PC-3 (cell line): ENCODE measurements at places on chromosomes 7 and 10. TPM values are rescaled to one million over a fixed set of nuclear protein-coding genes. Genes with fewer than 3 reads are reported as not detected.

- no peaks in the 10 kb centered on the region for H3K36me3 ChIP-seq
- H3K4me1 ChIP-seq: no peaks in the 10 kb centered on the region
- DNase-seq: no peak
- H3K27ac ChIP-seq: no peak overlapping the region
Measured at GRCh38 chr7:145147865-145148264, 312.0 kb upstream of the TPK1 start.

Gene TMEM168
- 15.3 and 19.8 TPM in 2 replicates for total RNA-seq

- no peaks in the 10 kb centered on the region for H3K27me3 ChIP-seq
- H3K4me1 ChIP-seq: no peaks in the 10 kb centered on the region
- H3K27ac ChIP-seq: no peak overlapping the region
- no peak overlapping the region for H3K4me3 ChIP-seq
- H3K36me3 ChIP-seq: no peaks in the 10 kb centered on the region; the same call in none of the 2 replicates
Measured at GRCh38 chr10:3116508-3117100, 49.3 kb downstream of the PFKP start.

GRCh38 chr10:52570490-52570889, 202.1 kb downstream of the MBL2 start:
- H3K4me1 ChIP-seq: peaks cover 50% of the 10 kb centered on the region
- no peak for DNase-seq

GRCh38 chr7:158809596-158809995, 19.7 kb downstream of the ESYT2 start:
- DNase-seq: no peak
- H3K27me3 ChIP-seq: no peaks in the 10 kb centered on the region
- peaks cover 9% of the 10 kb centered on the region for H3K4me1 ChIP-seq
- H3K27ac ChIP-seq: no peak overlapping the region

GRCh38 chr10:126650161-126650560, 20.3 kb downstream of the C10orf90 start:
- DNase-seq: no peak
- H3K4me1 ChIP-seq: peaks cover 10% of the 10 kb centered on the region; the same call in 1 of the 2 replicates
- H3K4me3 ChIP-seq: no peak overlapping the region
- H3K27me3 ChIP-seq: no peaks in the 10 kb centered on the region
- no peak overlapping the region for H3K27ac ChIP-seq
- no peaks in the 10 kb centered on the region for H3K36me3 ChIP-seq

Gene GSTK1
- total RNA-seq: 111 and 117 TPM in 2 replicates

Gene SUN3
- total RNA-seq: not detected in 2 replicates

Gene FRAT1
- total RNA-seq: 4.1 and 4.4 TPM in 2 replicates

GRCh38 chr7:9776900-9777299, 1196.8 kb upstream of the PHF14 start:
- H3K27me3 ChIP-seq: no peaks in the 10 kb centered on the region
- no peaks in the 10 kb centered on the region for H3K36me3 ChIP-seq
- no peaks in the 10 kb centered on the region for H3K4me1 ChIP-seq
- H3K27ac ChIP-seq: no peak overlapping the region
- DNase-seq: no peak

DNA sequence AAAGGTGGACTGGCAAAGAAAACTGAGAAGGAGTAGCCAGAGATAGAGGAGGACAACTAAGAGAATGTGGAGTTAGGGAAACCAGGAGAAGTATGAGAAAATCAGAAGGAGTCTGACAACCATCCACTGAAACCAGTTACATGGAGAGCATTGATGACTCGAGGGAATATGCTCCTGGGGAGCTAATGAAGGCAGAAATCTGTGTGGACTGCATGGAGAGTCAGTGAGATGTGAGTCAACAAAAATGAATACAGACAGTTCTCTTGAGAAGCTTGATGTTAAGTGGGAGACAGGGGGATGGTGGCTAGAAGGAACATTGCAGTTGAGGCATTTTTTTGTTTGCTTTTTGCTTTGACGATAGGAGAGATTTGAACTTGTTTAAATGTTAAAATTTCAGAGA, 34.3 kb upstream of the ZNF32 start:
- H3K4me1 ChIP-seq: peaks cover 7% of the 10 kb centered on the region; the same call in 1 of the 2 replicates
- H3K4me3 ChIP-seq: no peak overlapping the region
- DNase-seq: no peak
- no peaks in the 10 kb centered on the region for H3K27me3 ChIP-seq
- H3K27ac ChIP-seq: no peak overlapping the region
- H3K36me3 ChIP-seq: no peaks in the 10 kb centered on the region

Gene SLC37A3
- total RNA-seq: 21.8 and 22.1 TPM in 2 replicates

Gene PRKAG2
- total RNA-seq: 21.5 and 23.9 TPM in 2 replicates

DNA sequence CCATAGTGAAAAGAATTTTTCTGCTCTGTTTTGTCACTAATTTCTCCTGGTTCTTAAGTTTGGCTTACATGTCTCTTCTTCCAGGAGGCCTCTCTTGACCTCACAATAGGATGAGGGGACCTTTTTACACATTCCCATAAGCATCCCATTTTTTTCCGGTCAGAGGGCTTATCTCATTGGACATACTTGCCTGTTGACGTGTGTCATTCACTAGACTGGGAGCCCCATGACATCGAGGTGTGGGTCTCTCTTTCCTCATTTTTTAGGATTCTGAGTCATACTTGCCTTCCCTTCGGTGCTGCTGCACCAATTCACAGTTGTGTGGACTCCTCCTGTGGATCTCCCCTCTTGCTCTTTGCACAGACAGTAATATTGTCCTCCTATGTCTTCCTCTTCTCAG, 601.8 kb downstream of the GATA3 start:
- H3K4me1 ChIP-seq: peaks cover 9% of the 10 kb centered on the region; the same call in 1 of the 2 replicates
- no peaks in the 10 kb centered on the region for H3K27me3 ChIP-seq
- no peak for DNase-seq
- no peak overlapping the region for H3K4me3 ChIP-seq
- no peak overlapping the region for H3K27ac ChIP-seq
- H3K36me3 ChIP-seq: no peaks in the 10 kb centered on the region

DNA sequence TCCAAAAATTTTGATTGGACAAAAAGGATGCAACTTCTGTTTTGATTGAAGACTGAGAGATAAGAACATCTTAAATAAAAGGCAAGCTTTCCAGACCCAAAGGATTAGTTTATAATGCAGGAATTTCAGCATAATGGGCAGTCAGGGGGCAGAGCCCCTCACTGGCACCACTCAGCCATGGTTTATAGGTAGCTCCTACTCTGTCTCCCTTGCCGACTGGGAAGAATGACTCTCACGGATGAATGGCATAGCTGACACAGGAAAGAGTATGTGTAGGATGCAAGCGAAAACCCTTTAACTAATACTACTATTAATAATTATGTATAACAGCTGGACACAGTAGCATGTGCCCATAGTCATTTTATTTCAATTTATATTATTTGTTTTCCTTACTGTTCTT, 53.3 kb downstream of the GALNT11 start:
- H3K36me3 ChIP-seq: no peaks in the 10 kb centered on the region
- H3K4me1 ChIP-seq: no peaks in the 10 kb centered on the region
- DNase-seq: no peak
- H3K4me3 ChIP-seq: no peak overlapping the region
- no peak overlapping the region for H3K27ac ChIP-seq
- no peaks in the 10 kb centered on the region for H3K27me3 ChIP-seq

Gene NAT16
- 0.26 TPM in 1 of 2 replicates, not detected in the other for total RNA-seq

GRCh38 chr7:108511939-108512338, 14.0 kb downstream of the PNPLA8 start:
- H3K36me3 ChIP-seq: peaks cover 8% of the 10 kb centered on the region; the same call in 1 of the 2 replicates
- H3K4me1 ChIP-seq: no peaks in the 10 kb centered on the region

Gene AOC1
- not detected in 2 replicates for total RNA-seq

DNA sequence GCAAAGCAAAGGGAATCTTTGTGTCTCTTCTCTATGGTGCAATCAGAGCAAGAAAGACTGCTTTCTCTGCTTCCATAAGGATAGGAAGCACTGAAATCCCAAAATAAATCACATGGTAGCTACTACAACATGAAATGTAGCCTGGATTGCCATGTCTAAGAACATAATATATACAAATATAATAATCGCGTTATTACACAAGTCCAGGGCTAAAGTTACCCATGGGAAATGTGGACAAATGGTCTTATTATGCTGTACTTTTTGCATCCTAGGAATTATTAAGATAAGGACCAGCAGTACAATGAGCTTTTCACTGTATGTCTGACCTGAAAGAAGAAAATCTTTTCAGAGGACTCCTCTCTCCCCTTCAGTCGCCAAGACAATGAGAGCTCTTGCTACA, 23.5 kb upstream of the PPP3CB start:
- DNase-seq: no peak

DNA sequence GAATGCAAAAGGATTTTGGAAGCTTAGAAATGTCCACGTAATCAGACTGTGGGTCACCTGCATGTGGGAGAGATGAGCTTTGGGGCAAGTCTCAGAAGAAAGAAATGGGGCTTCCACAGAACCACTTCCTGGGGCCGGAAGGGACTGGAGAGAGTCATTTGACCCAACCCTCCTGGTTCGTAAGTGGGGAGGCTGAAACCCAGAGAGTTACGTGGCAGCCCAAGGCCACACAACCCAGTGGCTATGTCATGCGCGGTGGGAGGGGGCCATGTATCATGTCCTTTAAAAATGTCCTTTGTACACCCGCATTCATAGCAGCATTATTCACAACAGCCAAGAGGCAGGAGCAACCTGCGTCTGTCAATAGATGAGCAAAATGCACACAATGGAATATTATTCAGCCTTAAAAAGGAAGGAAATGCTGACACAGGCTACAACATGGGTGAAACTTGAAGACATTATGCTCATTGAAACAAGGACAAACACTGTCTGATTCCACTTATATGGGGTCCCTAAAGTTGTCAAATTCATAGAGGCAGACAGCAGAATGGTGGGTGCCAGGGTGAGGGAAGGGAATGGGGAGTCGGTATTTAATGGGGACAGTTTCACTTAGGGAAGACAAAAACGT, 15.1 kb downstream of the CAMK2B start:
- 0 out of 2 replicates have a peak, but pooled peaks cover 2% of the 10 kb centered on the region for H3K4me1 ChIP-seq
- DNase-seq: no peak
- H3K36me3 ChIP-seq: no peaks in the 10 kb centered on the region
- H3K4me3 ChIP-seq: no peak overlapping the region
- no peak overlapping the region for H3K27ac ChIP-seq

GRCh38 chr10:50516171-50516570, 107.6 kb downstream of the SGMS1 start:
- no peak overlapping the region for H3K27ac ChIP-seq
- no peaks in the 10 kb centered on the region for H3K36me3 ChIP-seq
- peaks cover 31% of the 10 kb centered on the region for H3K4me1 ChIP-seq
- DNase-seq: no peak
- H3K27me3 ChIP-seq: no peaks in the 10 kb centered on the region
- no peak overlapping the region for H3K4me3 ChIP-seq

DNA sequence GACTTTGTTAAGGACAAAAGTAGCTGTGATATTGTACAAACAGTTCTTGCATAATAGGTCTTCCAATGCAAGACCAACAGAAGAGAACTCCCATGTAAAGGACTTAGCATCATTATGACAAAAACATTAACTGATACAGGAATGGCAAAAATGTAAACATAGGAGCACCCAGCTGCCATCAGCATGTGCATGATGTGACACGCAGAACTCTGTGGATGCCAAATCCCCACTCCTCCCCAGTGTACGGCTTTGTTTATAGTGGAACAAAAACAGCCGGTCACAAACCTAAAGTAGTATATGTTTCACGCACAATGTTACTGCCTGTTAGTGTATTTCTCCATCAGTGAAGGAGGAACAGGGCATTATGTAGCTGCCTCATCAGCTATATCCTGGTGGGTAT, 316.0 kb upstream of the AOAH start:
- no peak overlapping the region for H3K27ac ChIP-seq
- no peaks in the 10 kb centered on the region for H3K36me3 ChIP-seq
- no peak for DNase-seq
- H3K4me3 ChIP-seq: no peak overlapping the region

- no peaks in the 10 kb centered on the region for H3K4me1 ChIP-seq
- no peak for DNase-seq
- H3K36me3 ChIP-seq: no peaks in the 10 kb centered on the region
- no peak overlapping the region for H3K27ac ChIP-seq
- peaks cover 45% of the 10 kb centered on the region for H3K27me3 ChIP-seq
- no peak overlapping the region for H3K4me3 ChIP-seq
Measured at GRCh38 chr7:141246426-141246825, 172.6 kb downstream of the TMEM178B start.

GRCh38 chr7:107538001-107538400, 25.7 kb downstream of the COG5 start:
- no peaks in the 10 kb centered on the region for H3K4me1 ChIP-seq
- H3K4me3 ChIP-seq: no peak overlapping the region
- H3K36me3 ChIP-seq: no peaks in the 10 kb centered on the region; the same call in 1 of the 2 replicates
- no peak overlapping the region for H3K27ac ChIP-seq
- no peaks in the 10 kb centered on the region for H3K27me3 ChIP-seq

GRCh38 chr7:84025332-84025927, 169.2 kb downstream of the SEMA3A start:
- peaks cover 50% of the 10 kb centered on the region for H3K4me1 ChIP-seq
- H3K27me3 ChIP-seq: no peaks in the 10 kb centered on the region
- H3K27ac ChIP-seq: peak overlapping the region; percentile 91
- H3K36me3 ChIP-seq: no peaks in the 10 kb centered on the region
- DNase-seq: peak; percentile 88

GRCh38 chr7:137881607-137882260, 35.0 kb upstream of the DGKI start:
- no peak overlapping the region for H3K4me3 ChIP-seq
- no peak for DNase-seq
- H3K27ac ChIP-seq: peak overlapping the region; percentile 70
- H3K4me1 ChIP-seq: peaks cover 15% of the 10 kb centered on the region

DNA sequence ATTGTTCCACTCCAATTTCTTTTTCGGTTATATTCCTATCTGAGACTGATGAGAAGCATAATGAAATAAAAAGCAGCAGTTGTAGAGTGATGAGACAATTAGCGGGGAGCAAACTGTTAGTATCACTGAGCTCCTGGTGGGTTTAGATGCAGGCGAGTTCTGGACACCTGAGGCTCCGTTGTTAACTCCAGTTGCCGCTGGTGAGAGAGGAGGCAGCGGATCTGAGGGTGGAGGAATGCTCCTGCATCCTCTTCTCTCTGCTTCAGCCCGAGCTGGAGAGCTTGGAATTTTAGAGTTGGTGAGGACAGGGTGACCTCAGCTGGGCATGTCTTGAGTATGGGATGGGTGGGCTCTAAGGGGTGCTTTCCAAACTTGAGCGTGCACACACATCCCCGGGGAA, 31.4 kb downstream of the LRMDA start:
- peaks cover 29% of the 10 kb centered on the region; the same call in 1 of the 2 replicates for H3K27me3 ChIP-seq
- DNase-seq: no peak
- H3K4me1 ChIP-seq: peaks cover 7% of the 10 kb centered on the region; the same call in 1 of the 2 replicates
- H3K4me3 ChIP-seq: no peak overlapping the region
- H3K36me3 ChIP-seq: no peaks in the 10 kb centered on the region

DNA sequence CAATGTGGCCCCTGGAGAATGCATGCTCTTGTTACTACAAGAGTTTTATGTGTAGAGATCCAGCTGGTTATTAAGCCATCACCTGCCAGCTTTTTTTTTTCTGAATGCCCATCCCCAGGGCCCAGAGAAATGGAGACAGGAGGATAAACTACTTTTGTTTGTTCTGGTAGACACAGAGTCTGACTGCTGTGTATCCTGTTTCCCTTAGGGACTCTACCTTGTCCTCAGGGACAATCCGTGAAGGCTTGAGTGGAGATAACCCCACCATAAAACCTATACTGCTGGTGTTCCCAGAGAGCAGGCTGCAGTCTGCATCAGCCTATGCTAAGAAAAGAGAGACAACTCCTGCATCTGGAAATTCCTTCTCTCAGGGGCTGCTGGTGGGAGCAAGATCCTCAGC, at the start of gene OR2A5:
TSS of gene OR2A5 (plus strand) at position 301 of the 400 bp plus-strand sequence. CDS start 1,454 bp downstream, outside the sequence.
- DNase-seq: no peak
- no peaks in the 10 kb centered on the region for H3K36me3 ChIP-seq
- H3K27ac ChIP-seq: peak within 1 kb of the TSS; percentile 72
- H3K4me1 ChIP-seq: peaks cover 25% of the 10 kb centered on the region
- H3K27me3 ChIP-seq: no peaks in the 10 kb centered on the region

Gene PON1
- not detected in 2 replicates for total RNA-seq
